ENCODE measurements at places on chromosomes 6 and 20.
A peak's percentile ranks its signal among the peaks of the same experiment; 100 is the strongest.

DNA sequence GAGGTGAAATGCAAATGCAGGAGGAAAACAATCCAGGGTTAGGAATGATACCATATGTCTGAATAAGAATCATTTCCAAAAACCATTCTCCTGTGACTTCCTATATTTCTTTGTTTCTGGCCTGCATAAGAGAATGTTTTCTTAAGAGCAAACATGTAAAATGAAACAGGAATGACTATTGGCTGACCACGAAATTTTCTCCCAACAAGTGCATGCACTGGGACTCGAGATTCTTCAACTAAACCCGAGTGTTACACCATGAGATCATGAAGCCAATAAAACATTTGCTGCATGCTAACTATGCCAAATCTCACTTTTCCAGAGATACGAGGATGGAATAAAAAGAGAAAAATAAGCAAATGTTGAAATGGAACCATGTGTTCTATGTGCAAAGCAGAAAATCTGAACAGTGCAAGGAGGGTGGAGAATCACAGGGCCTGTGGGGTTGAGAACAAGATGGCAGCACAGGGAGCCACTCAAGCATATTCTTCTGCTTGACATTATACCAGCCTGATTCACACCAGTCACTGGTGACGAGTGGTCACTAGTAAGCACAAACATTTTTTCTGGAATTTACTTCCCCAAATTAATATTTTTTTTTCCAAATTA lies 212.2 kb upstream of the FOXA2 start:
- DNase-seq, result no peak

- DNase-seq, result no peak
Observed at GRCh38 chr6:42230345-42231321, 13.0 kb upstream of the MRPS10 start.

DNA sequence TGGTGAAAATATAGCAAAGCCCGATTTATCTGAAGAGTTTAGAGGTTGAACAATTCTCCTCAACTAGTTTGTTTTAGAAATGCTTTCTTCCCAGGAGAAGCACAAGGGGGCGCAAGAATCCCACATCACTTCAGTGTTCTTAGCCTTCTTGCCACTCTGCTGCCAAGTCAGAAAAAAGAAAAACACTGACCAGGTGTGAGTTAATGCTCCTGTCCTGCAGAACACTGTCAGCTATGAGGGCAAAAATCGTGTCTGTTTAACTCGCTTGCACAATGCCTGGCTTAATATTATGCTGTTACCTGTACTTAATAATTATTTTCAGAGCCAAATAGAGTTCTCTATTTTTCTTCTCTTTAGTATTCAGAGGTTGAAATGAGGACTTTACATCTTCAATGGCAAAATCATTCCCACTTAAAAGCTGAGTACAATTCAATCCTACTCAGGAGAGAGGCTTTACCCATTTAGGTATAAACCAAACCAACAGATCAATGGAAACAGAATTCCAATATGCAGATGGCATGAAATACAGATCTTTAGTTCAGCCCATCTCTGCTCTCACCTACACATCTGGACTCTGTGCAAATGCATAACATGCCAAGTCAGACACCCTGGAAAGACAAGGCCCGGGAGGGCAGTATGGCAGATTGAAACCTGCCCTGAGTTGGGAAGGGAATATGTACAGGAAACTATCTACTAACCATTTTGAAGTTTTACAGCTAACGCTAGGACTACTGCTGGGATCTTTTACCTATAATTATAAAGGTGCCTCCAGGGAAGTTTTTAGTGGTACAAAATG lies 71.4 kb upstream of the TULP1 start:
- DNase-seq, result peak; percentile 58

- DNase-seq, result no peak
Observed at GRCh38 chr20:24334830-24335229, 134.6 kb upstream of the SYNDIG1 start.

DNA sequence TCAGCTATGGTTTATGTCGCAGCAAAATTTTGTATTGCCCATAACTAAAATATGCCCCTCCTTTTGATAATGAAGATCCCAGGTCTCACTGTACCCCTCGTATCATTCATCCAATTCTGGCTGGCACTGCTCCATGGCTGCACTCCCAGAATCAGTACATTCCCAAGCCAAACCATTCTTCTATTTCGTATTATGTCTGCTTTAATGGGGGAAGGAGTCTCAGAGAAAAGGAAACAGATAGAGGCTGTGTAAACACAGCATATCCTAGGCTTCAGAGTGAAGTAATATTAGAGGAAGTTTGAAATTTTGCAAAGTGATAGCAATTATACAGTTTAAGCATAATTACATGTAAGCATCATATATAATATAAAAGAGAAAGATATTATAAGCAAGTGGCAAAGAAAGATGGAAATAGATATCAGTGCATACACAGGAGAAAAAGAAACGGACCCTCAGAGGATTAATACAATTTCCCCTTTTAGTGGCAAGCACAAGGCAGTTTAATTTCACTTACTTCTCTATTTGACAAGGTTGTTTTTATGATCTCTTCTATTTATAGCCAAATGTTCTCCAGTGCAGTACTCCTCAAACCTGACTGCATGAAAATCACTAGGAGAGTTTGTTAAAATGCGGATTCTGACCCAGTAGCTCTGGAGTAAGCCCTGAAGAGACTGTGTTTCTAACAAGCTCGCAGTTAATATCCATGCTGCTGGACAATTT lies 56.5 kb upstream of the TENT5A start:
- no peak for DNase-seq

DNA sequence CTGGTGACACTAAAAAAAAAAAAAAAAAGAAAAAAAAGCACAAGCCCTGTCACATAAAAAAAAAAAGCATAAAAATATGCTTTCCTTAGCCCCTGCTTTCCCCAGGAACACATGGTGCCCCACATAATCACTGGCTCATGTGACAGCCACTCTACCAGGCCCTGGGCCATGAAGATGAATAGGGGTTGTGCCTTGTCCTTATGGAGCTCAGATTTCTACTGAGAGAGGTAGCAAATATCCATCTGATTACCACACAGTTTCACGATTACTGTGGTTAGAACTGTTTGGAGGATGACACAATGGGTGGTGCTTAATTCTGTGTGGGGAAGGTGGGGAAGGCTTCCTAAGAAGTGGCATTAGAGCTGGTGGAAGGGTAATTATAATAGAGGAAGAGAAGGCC lies 9.3 kb downstream of the RAET1E start:
- DNase-seq, result no peak

DNA sequence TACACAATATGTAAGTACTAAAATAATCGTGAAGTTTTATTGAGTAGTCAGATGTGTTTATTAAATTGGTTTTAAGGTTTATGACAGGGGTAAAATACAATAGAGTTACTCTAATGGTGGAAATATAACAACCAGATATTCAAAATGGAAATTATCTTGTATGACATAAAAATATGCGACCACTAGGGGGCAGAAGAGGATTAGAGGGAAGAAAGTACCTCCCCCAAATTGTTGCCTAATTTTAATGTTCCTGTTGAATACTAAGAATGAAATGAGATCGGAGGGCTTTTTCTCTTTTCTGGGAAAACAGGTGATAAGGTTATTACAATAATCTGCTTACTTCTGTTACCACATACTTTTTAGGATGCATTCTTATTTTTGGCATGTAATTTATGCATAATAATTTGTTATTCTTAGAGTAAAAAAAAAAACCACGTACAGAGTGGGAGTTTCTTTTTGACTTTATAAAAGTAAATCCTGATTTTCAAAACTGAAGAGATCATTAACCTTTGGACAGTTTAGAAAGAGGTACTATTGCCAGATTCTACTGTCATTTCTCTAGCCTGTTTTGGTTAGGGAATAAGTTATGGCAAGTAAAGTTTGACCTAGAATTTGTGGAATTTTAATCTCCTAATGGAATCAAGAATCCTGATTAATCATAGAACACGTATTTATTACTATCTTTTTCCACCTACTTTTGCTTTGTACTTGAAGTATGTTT lies 159.2 kb downstream of the CD109 start:
- no peak for DNase-seq

GRCh38 chr6:3340358-3340802 lies 81.6 kb downstream of the PSMG4 start:
- no peak for DNase-seq

DNA sequence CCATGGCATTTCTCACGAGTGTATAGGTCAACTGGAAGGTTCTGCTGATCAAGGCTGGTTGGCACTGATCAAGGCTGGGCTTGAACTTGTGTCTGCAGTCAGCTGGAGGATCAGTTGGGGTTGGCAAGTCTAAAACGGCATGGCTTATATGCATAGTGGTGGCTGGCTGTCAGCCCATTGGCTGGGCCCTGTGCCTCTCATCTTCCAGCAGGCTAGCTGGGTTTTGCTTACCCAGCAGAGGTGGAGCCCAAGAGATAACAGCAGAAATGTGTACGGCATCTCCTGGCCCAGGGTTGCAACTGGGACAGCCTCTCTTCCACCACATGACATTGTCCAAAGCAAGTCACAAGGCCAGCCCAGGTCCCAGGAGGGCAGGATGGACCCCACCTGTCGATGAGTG lies 158.2 kb downstream of the BMP7 start:
- no peak for DNase-seq

DNA sequence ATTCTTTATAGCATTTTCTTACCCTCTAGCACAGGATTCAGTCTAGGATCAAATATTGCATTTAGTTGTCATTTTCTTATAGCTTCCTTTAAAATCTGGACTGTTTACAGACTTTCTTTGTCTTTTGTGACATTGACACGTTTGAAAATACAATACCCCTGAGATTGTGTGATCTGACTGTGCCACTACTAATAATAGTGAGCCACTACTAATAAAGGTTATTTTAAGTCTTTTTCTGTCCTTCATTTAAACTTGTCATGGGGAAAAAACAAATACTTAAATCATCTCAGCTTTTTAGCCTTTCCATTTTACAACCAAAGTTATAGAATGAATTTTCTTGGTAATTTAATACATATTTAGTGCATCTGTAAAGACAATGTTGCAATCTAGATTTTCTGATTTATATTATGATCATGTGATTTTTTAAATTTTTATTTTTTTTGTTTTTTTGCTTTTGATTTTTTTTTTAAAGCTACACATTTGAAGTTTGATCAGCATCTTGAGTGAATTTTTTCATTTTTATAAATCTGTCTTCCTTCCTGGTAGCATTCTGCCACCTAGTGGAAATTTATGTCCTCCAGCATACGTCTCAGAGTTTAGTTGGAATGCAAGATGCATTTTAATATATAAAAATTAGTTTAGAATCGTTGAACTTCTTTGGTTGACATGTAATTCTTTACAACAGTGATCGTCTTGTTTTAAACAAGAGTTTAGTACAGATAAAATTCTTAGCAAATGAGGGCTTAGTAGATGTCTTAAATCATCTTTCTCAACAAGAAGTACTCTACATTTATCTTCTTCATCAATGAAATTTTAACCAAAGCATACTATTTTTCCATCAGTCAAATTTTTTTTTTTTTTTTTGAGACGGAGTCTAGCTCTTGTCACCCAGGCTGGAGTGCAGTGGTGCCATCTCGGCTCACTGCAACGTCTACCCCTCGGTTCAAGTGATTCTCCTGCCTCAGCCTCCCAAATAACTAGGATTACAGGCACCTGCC lies 119.4 kb downstream of the NCOA3 start:
- no peak for DNase-seq

DNA sequence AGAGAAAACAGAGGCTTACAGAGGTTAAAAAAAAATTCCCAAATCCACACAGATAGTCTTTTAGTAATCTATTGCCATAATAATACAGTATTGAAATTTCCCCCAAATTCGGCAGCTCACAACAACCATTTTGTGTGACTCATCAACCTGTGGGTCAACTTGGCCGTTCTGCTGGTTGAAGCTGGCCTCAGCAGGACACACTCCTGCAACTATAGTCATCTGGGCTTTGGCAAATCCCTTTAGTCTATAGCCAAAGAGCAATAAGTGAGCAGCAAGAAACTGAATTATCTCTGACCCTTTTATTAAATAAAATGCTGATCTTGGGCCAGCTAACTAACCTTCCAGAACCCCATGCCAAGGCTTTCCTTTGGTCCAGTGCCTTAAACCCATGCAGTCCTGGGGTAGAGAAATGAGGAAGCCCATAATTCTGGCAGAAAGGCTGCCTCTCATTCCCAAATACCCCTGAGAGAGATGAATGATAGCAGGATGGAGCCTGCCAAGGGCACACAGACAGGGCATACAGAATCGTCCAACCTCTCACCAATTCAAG lies 17.2 kb upstream of the SNAP25 start:
- no peak for DNase-seq

GRCh38 chr20:43102394-43102793 lies 87.3 kb downstream of the PTPRT start:
- no peak for DNase-seq

- no peak for DNase-seq
Observed at GRCh38 chr20:61482901-61483300, 230.8 kb downstream of the CDH4 start.

DNA sequence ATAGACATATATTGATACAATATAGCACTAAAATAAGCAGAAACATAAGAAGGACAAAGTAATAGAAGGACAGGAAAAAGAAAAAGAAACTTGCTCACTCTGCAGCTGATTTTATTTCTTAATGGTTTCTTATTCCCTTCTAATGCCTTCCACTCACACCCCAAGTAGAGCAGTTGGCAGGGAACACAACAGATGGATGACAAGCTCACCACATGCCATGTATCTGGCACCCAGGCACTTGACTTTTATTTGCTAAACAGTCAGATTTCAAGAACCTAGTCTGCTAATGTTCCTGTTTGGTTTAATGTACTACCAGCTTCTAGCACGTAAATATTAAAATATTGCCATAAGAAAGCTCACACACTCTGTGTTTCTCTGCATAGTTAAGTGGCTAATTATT lies 87.1 kb downstream of the COL19A1 start:
- no peak for DNase-seq

DNA sequence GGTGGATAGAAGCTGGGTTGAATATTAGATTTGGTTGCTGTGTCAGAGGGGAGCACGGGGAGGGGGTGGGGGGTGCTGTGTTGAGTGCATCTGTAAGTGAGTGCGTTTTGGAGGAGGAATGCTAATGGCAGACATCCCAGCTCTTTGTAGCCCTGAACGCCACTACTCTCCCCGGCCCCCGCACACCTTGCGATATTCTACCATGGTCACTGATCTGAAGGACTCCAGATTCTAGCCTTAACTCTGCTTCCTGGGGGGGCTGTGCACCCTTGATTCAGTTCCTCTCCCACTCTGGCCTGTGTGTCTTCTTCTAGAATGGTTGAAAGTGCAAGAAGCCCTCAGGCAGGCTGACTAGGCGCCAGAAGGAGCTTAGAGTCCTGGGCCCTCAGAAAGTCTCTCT lies 7.1 kb downstream of the GLP1R start:
- DNase-seq, result no peak

- DNase-seq, result no peak
Observed at GRCh38 chr6:169700296-169700695, 1.5 kb downstream of the WDR27 start.

All from activated T-helper 9 cell treated with anti-CD3 and anti-CD28 coated beads, Interleukin-2, amount 50 U/mL, for 16 hours (primary cell).